ENCODE measurements at places on chromosomes 1 and 21.

DNA sequence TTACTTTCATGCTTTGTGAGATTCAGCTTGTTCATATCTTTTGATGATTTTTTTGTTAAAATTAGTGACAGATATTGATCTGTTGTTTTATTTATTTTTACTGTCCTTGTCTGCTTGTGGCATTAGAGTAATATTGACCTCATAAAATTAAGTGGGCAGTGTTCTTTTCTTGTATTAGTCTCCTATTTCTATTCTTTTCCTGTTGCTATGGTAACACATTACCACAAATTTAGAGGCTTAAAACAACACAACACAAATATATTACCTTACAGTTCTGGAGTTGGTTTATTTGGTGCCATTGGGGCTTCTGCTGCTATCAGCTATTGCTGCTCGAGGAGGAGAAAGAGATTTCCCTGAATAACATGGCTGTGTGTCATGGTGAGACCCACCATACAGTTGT, 135.7 kb downstream of the C1orf94 start:
- no peak for DNase-seq

DNA sequence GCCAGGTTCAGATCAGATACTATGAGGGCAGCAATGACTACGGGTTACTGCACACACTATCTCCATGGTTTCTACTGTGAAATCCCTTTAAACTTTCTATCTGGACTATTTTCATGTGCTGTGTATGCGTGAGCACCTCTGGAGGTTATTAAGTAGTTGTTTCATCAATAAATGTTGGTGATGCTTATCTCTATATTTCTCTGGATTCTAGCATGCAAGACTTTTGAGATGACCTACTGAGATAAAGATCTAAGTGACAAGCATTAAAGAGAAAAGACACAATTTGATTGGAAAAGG, 194.0 kb downstream of the NRIP1 start:
- DNase-seq, result no peak

GRCh38 chr1:246176126-246177024, 330.7 kb downstream of the SMYD3 start:
- DNase-seq, result no peak

DNA sequence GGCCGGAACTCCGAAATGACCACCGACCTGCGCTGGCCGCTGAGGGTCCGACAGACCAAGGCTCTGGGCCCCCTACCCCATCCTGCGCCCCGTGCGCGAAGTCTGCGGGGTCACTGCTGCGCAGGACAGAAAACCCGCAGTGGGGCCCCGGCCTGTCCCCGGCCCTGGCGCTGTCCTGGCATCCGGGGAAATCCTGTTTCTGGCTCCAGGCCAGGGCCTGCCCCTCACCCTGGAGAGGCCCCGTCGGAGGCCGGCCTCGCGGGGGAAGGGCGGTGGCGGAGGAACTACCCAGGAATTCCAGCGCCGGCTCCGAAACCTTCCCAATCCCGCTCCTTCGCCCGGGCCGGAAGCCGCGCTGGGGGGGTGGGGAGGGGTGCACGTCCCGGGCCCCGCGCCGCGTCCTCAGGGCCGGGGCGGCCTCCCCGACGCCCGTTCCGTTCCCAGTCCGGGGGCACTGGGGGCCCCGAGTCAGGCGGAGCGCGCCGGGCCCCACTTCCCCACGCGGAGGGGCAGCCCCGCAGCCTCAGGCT, 77.0 kb downstream of the MORN1 start:
- no peak for DNase-seq

DNA sequence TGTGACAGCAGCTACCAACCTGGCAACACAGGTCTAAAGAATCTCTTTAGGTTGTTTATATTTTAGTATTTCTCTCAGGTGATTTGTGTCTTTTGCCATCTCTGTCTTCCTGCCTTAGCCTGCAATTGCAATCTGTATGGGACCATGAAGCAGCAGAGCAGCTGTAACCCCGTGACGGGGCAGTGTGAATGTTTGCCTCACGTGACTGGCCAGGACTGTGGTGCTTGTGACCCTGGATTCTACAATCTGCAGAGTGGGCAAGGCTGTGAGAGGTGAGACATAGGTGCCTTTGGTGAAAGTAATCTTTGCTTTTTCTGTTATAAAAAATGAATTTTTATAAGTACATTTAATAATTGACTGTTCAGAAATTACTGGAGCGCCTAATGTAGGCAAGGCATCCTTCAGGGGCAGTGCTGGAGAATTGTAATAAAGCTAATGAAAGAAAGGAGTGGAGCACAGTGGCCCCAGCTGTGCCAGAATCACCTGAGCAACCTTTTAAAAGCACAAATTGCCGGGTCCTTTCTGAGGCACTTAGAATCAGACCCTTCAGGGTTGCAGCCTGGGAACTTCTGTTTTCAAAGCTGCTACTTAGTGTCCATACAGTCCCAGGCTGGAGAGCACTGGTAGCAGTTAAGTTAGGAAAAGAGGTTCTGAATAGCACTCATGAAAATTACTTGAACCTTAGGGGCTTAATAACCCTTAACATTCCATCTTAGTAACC, 60.6 kb upstream of the LAMC2 start:
- no peak for DNase-seq

DNA sequence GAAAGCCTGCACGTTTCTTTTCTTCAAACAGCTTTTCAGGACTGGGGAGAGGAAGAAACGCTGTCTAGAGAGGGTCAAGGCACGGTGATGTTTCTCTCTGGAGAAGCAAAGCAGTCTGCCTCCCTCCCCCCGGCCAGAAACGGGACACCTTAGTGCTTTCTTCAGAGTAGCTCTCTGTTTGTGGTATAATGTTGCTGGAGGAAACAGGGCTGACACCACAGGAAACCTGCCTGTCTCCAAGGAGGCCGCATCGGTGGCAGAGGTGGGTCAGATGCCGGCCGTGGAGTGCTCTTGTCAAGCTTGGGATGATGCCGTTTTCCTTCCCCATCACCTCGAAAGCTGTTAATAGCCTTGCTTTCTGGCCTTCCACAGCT, 139.4 kb downstream of the DHRS3 start:
- peak; percentile 22 for DNase-seq

- DNase-seq, result no peak
These were observed 39.5 kb upstream of the CASZ1 start for GRCh38 chr1:10835822-10836421.

GRCh38 chr1:155326631-155327037, 5.9 kb downstream of the RUSC1 start:
- DNase-seq, result no peak

DNA sequence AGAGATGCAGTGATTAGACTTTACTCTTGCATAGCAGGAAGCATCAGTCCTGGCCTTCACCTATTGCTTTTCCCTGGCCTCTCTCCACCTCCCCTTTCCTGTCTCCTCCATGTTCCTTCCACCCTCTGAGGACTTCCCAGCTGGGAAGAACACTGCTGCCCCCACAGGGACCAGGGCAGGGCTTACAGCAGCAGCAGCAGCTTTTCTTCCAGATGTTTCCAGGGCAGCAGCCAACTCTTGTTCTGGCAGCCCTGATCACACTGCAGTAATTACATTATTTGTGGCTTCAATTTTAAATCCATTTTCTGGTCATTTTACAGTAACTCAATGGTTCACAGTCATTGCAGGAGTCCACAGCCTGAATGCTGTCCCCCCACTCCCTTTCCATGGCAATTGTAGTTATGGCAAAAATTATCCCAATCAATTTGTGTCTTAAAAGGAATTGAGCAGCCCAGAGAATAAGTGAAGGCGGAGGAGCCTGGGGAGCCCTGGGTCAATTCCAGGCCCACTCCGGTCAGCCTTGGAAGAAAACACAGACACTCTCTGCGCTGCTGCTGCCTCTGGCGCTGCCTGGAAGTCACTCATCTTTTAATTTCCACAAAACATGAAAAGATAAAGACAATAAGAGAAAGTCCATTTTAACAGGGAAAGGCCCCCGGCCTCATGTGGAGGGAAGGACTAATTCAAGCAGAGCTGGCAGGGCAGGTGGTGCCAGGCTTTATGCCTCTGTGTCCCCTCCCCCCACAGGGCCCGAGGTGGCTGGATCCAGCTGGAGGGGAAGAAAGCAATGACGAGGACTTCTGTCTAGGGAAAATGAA, 148.6 kb downstream of the GRIK3 start:
- no peak for DNase-seq

DNA sequence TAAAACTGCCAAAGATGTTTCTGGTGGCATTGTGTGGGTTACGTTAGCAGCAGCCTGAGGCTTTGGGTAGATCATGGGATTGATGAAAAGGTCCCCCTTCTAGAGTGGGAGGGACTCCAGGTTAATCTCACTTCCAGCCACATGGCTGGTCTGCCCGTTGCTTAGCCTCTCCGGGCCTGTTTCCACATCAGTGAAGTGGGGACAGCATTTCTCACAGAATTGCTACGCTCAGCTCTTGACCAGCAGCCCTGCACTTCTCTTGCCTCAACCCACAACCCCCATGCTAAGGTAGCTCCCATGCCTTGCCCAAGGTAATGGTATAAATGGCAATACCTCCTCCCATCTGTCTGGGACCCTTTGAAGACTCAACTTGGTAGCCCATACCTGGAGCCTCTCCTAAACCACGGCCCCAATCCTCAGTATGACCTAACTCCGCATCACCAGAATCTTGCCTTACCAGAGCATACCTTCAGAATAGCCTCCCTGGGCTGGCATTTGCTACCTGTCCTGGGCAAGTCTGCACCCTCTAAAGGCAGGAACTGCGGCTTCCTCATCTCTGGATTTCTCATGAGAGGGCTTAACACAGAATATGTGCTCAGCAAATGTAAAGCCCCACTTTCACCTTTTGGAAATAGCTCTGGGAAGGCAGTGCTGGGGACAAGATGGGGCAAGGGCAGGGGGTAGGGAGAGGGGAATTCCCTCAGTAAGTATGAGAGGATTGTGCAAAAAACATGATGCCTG, 10.9 kb upstream of the GUCA2A start:
- no peak for DNase-seq

All from activated T-helper 1 cell treated with Interleukin-2 at 50 U/mL for 16 hours (primary cell).